ENCODE measurements at places on chromosomes 1 and 21.
A peak's percentile ranks its signal among the peaks of the same experiment; 100 is the strongest.

GRCh38 chr1:61109158-61109557, 26.8 kb downstream of the NFIA start:
- no peak for DNase-seq

- DNase-seq = no peak
Observed at GRCh38 chr1:150997949-150998348, 8.8 kb downstream of the MINDY1 start.

- no peak for DNase-seq
Observed at GRCh38 chr1:151562661-151563060, 22.6 kb downstream of the TUFT1 start.

DNA sequence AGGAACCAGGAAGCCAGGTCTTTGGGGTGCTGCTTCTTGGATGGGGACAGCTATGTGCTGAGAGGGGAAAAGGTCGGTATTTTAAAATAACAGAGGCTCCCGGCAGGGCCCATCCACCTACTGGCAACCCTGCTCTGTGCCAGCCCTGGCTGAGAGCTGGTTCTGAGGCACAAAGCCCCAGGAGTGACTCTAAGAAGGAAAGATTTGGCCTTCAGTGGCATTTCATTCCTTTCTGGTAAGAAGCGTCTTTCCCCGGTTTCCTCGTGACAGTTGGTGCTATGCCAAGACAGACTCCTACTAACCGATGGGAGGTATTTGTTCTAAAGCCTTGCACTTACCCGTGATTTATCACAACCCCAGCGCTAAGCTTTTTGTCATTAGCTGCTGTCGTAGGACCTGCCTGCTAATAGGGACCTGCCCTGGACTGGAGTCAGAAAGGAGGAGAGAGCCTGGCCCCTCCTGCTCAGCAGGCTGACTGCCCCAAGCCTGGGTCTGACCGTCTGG, 123.1 kb upstream of the ADAR start:
- no peak for DNase-seq

DNA sequence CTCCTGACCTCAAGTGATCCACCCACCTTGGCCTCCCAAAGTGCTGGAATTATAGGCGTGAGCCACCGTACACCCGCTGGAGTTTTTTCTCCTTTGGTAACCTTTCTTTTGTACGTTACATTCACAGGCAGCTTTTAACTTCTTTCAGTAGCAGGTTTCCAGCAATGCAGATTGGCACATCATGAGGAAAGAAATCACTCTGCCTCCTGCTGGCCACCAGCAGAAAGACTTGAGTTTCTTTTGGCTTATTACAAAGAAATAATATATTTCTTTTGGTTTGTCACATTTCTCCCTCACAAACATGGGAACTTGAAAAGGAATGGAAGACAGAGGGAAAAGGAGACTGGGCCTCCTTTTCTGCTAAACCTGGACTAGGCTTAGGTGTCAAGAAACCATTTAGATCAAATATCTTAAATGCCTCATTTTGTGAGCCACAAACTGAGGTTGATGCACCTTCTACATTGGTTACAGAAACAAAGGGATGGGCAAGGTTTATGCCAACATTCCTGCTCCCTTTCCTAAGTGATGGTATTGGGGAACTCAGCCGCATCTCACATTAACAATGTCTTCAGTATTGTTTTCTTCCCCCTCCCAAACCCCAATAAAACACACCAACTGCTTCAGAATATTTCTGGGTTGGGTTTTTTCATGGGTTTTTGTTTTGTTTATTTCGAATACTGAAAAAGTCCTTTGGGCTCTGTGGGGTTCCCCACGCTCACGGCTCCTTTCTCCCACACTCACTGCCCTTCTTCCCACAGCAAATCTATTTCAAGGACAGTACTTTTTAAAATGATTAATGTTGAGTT, 7.7 kb downstream of the ENSA start:
- DNase-seq = peak; percentile 65

- no peak for DNase-seq
Observed at GRCh38 chr1:108878678-108879077, 1.9 kb downstream of the GPSM2 start.

DNA sequence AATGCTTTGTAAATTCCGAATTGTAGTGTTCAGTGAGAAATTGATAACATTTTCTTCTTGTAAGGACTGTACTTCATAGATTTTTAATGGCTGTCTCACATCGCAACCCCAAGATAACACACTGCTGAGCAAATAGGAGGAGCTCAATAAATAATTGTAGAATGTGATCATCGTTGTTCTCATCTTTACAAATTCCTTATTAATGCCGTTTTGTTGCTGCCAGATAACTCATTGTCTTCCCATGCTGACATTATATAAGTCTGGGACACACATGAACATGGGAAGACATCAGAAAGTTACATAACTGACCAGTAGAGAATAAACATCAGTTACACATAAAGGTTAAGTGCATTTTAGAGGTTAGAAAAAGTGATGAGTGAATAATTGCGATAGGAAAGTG, 46.4 kb upstream of the TSPAN2 start:
- DNase-seq = no peak

DNA sequence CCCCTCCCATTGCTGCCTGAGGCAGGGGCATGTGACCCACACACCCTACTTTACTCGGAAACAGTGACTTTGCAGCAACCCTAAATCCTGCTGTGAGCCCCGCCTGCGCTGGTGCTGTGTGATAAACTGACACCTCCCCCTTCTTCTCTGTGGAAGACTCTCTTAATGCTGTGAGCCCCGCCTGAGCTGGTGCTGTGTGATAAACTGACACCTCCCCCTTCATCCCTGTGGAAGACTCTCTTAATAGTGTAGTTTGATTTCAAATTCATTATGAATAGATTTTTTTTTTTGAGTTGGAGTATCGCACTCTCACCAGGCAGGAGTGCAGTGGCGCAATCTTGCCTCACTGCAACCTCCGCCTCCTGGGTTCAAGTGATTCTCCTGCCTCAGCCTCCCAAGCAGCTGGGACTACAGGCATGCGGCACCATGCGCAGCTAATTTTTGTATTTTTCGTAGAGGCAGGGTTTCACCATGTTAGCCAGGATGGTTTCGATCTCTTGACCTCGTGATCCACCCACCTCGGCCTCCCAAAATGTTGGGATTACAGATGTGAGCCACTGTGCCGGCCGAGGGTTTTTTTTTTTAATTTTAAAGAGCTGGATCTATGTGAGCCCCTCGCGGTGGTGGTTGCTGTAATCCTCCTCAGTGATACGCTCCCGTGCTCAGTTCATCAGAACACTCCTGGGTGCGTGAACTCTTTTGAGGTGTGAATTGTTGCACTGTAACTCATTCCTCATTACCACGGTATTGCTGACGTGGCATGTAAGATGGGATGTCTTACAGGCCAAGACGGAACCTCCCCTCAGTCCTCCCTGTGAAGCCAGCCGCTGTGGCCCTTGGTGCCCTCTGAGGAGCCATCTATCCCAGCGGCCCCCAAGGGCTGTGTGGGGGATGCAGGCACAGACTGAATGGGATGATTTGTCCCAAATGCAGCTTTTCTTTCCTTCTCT, 60.3 kb downstream of the GALNT2 start:
- DNase-seq = peak; percentile 10

GRCh38 chr1:59892841-59893811, 33.4 kb downstream of the CYP2J2 start:
- DNase-seq = no peak

- no peak for DNase-seq
Observed at GRCh38 chr1:65235867-65236805, 73.2 kb upstream of the DNAJC6 start.

DNA sequence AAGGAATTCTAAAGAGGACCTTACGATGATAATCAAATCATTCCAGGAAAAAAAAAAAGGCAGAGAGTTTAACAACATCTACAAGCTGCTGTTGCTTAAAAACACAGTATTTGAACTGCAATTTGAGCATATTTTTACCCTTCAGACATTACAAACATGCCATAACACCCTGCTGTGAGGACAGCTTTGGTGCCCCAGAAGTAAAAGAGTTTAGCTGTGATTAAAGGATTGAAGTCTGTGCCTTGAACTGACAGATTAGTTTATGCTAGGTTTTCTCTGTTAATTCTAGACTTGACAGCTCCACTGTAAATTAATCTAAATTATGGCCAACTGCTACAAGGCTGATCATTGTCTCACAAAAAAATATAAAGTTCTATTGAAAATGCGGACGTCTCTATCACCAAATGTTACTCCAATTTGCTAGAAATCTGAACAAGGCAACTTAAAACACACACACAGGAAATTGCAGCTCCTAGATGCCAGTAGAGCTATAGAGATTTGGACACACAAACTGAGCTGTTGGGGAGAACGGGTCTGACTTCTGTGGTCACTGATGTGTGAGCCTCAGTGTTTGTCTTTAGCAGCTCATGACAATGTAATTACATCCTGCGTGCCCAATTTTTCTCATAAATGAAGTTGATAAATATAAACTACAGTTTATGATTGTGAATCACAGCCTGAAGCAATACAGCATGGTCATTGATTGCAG, 217.9 kb downstream of the NTNG1 start:
- no peak for DNase-seq

DNA sequence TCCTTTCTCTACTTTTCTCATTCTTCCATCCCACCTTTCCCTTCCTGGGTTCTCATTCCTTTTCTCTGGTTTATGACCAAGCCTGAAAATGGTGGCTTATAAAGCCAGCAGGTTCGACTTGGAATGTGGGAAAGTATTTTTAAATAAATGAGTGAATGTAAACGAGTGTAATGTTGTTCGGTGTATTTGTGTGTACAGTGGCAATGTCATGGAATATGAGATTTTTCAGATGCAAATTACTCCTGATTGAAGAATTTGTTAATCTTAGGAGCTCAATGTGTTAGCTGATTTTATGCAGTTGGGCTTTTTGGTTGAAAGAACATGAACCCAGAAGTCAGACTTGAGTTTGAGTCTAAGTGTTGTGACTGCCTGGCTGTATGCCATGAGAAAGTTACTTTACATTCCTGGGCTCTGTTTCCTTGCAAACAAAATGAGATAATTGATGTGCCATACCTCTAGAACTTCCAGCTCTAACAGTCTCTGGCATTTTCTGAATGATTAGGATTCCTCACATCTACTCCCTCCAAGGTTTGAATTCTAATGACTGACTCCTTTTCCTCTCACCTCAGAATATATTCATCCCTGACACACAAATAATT, 6.6 kb downstream of the SGIP1 start:
- no peak for DNase-seq

DNA sequence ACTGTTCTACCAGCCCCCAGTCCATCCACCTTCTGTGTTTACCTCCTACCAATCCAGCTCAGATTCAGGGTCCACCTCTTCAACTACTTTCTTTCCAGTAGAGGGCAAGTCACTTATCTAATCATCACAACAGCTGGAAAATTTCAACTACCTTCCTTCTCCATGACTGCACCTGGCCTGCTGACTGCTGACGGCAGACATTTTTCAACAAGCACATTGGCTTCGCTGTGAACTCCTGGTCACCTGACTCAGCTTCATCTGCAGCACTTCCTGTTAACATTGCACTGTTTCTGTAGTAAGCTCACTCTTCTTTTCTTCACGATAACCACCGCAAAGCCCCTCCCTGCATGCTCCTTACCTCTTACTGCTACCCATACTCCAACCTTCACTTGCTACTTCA, 405.7 kb downstream of the NTNG1 start:
- DNase-seq = no peak

DNA sequence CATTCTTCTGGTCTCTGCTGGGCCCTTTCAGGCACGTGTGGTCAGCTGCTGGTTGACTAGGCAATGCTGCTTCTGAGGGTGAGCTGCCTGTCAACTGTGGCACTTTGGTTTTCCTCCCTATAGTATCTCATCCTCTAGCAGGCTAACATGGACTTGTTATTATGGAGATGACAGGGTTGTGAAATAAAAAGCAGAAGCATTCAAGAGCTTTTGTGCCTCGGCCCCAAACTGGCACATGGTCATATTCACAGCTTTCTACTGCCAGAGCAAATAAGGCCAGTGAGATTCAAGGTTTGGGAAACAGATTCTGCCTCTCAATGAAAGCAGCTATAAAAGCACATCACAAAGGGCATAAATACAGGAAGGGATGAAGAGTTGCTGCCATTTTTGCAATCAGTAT, 1.6 kb upstream of the ZNF124 start:
- DNase-seq = no peak

All from activated CD4-positive, alpha-beta T cell treated with anti-CD3 and anti-CD28 coated beads, Interleukin-2, amount 50 U/mL, for 1 hour (primary cell).